ENCODE measurements at places on chromosomes 5 and 9. TPM values are rescaled to one million over a fixed set of nuclear protein-coding genes. Genes with fewer than 3 reads are reported as not detected.

PCDHB2 gene
- total RNA-seq = 2.6 TPM

NDST1 gene
- total RNA-seq = 19.3 TPM

CEL gene
- not detected for total RNA-seq

OBP2B gene
- total RNA-seq = not detected

ANKRD18A gene
- total RNA-seq = under 0.01 TPM

NR5A1 gene
- not detected for total RNA-seq

BARX1 gene
- not detected for total RNA-seq

DRD1 gene
- not detected for total RNA-seq

TMEFF1 gene
- not detected for total RNA-seq

PCDHB5 gene
- 3.1 TPM for total RNA-seq

SPACA9 gene
- total RNA-seq = 1.0 TPM

SNAPC3 gene
- 27.1 TPM for total RNA-seq

CDH12 gene
- total RNA-seq = 1.6 TPM

MYO10 gene
- total RNA-seq = 27.1 TPM

DOCK2 gene
- total RNA-seq = 13.6 TPM

STK32A gene
- total RNA-seq = 1.0 TPM

CHMP5 gene
- total RNA-seq = 52.7 TPM

S1PR3 gene
- total RNA-seq = 12.5 TPM

DDX4 gene
- total RNA-seq = not detected

GPR151 gene
- total RNA-seq = not detected

GRIN1 gene
- total RNA-seq = not detected

MLANA gene
- total RNA-seq = not detected

SH3RF2 gene
- total RNA-seq = 3.7 TPM

FRMD3 gene
- 27.7 TPM for total RNA-seq

GPRIN1 gene
- 0.52 TPM for total RNA-seq

KIAA1958 gene
- total RNA-seq = 3.7 TPM

ZNF483 gene
- 8.9 TPM for total RNA-seq

SLC34A1 gene
- not detected for total RNA-seq

PAM gene
- 95.5 TPM for total RNA-seq

CATSPER3 gene
- total RNA-seq = 0.52 TPM

CA9 gene
- total RNA-seq = under 0.01 TPM

HBEGF gene
- 11.0 TPM for total RNA-seq

EFNA5 gene
- 8.4 TPM for total RNA-seq

SHB gene
- total RNA-seq = 3.1 TPM

AK6 gene
- total RNA-seq = 7.8 TPM

NPDC1 gene
- 5.7 TPM for total RNA-seq

SKIC3 gene
- total RNA-seq = 86.1 TPM

NUDCD2 gene
- total RNA-seq = 5.7 TPM

MELK gene
- 6.3 TPM for total RNA-seq

EQTN gene
- not detected for total RNA-seq

PPIP5K2 gene
- total RNA-seq = 38.6 TPM

CDKN2A gene
- total RNA-seq = not detected

GLRA1 gene
- not detected for total RNA-seq

EDIL3 gene
- 14.1 TPM for total RNA-seq

PDE4D gene
- total RNA-seq = 59.0 TPM
